NCI-H187 (cell line): ENCODE measurements at places on chromosomes 7 and 10.

DNA sequence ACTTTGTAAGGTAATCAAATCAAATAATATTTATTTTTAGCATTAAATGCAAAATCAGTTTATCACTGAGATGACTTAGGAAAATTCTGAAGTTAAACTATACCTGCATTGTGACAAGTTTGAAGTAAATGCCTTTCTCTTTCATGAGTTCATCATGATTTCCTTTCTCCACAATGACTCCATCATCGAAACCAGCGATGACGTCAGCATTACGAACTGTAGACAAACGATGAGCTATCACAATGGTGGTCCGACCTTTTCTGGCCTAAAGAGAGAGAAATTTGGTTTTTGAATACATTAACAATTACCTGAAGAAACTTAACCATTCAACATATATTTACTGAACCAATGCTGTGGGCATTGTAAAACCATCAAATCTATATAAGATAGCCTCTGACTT, 54.9 kb downstream of the ABCB1 start:
- DNase-seq = no peak

- DNase-seq = no peak
These were observed 1.1 kb upstream of the HOXA13 start for GRCh38 chr7:27200761-27201579.

GRCh38 chr10:49837685-49838084, 75.6 kb upstream of the OGDHL start:
- DNase-seq = no peak

DNA sequence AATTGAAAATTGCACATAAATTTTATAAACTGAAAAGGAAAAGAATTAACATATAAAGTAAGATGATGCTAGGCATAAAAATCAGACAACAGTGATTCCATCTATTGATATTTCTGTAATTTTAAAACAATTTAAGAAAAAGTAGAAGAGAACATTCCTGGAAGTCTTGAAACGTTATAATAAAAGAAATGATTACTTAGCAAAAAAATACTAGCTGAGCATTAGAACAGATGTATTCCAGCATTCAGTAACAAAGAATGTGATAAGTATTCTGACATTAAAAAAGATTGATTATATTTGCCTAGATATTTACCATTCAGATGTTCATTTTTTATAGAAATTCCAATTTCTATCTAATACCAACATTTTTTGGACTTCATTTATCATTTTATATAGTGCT, 120.1 kb upstream of the PPP1R9A start:
- DNase-seq = no peak

DNA sequence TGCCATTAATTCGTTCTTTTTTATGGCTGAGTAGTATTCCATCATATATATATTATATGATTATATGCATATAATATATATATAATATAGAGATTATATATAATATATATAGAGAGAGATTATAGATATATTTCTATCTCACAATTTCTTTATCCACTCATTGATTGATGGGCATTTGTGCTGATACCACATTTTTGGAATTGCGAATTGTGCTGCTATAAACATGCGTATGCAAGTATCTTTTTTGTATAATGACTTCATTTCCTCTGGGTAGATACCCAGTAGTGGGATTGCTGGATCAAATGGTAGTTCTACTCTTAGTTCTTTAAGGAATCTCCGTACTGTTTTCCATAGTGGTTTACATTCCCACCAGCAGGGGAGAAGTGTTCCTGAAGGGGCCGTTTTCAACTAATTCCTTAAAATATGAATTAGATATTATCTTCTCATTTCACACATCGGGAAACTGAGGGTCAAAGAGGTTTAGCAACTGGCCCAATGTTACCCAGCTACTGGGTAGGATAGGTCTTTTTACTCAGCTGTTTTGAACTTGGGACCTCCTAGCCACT, 16.5 kb downstream of the NFE2L3 start:
- no peak for DNase-seq

- no peak for DNase-seq
These were observed 101.3 kb upstream of the DNAJB12 start for GRCh38 chr10:72455889-72456595.

- DNase-seq = no peak
These were observed 114.0 kb downstream of the BBS9 start for GRCh38 chr7:33243319-33243881.

GRCh38 chr10:81866753-81867152, 8.2 kb upstream of the NRG3 start:
- no peak for DNase-seq

GRCh38 chr10:27457261-27457945, 46.7 kb upstream of the RAB18 start:
- no peak for DNase-seq

- DNase-seq = no peak
These were observed 72.8 kb downstream of the PRKCQ start for GRCh38 chr10:6507311-6507710.

GRCh38 chr7:48085942-48086341, 3.1 kb upstream of the UPP1 start:
- DNase-seq = no peak

- no peak for DNase-seq
These were observed 156.3 kb downstream of the ZNF248 start for GRCh38 chr10:37700886-37701780.

DNA sequence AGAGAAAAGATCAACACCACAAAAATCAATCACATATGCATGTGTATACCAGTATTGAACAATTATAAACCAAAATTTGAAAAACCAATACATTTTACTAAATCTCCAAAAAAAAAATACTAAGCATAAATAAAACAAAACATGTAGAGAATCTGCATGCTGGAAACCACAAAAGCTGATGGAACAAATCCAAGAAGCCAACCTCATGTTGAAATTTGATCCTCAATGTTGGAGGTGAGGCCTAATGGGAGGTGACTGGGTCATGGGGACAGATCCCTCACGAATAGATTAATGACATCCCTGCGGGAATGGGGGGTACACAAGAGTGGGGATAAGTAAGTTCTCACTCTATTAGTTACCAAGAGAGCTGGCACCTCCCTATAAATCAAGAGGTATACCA, 82.5 kb downstream of the OAT start:
- no peak for DNase-seq

DNA sequence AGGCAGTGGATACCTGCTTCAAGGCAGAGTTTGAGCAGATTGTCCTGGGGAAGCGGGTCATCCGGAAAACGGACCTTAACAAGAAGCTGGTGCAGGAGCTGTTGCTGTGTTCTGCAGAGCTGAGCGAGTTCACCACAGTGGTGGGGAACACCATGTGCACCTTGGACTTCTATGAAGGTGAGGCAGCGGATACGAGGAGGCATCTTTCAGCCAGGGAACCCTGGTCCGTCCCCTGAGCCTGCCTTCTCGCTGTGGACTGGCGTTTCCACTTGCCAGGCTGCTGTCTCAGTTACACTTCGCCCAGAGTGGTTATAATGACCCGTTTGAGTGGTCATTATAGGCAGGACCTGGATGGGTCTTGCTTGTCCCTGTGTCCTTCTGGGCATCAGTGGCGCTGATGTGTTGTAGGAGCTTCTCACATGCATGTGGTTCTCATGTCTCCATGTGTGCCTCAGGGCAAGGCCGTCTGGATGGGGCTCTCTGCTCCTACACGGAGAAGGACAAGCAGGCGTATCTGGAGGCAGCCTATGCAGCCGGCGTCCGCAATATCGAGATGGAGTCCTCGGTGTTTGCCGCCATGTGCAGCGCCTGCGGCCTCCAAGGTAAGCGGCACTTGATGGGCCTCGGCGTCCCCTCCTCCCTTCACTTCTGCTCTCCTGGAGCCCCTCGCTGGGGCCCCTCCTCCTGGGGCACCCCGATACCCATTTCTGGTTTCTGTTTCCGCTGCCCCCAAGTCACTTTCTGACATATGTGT, 18.0 kb downstream of the UPP1 start:
- DNase-seq = no peak

- DNase-seq = no peak
These were observed 16.2 kb upstream of the BRAF start for GRCh38 chr7:140940898-140941297.

DNA sequence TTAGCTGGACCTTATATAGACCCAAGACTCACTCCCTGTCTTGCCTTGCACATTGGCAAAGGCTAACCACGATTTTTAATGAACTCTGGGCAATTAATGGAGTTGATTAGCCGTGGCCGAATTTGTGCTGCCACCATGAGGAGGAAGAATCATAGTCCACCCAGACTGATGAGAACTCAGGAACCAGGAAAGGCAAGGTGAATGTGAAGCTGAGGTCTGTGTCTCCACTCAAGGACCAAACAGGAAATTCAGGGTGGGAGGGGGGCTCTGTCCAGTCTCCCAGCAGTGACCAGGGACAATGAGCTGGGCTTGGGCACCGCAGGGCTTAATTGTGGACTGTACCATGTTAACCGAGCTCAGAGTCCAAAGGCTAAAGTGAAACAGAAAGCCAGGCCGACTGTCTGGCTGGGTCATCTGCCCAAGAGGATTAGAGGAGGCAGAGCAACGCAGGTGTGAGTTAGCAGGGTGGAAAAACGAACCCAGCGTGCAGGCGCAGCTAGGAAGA, 127.0 kb upstream of the JCAD start:
- no peak for DNase-seq

GRCh38 chr10:132169766-132170560, 16.8 kb upstream of the DPYSL4 start:
- no peak for DNase-seq
